Effector CD4-positive, alpha-beta T cell (primary cell): ENCODE measurements at places on chromosomes 3 and 15.

DNA sequence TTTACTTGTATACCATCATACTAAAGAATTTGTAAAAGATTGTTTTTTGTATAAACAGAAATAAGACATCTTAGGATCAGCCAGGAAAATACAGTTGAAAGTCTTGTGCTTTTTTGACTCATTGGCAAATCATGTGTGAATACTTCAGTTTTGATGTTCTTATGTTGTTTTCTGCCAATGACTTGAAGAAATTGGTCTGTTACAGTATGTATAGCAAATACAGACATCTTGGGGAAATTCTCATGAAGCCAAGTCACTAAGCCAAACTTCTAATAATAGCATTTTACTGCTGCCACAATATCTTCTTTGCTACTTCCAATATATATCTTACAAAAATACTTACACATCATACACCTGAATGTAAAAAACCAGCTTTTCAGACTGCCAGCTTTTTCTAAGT is 83.2 kb downstream of the DZIP3 start:
- DNase-seq: no peak

- no peak for DNase-seq
These were observed 7.7 kb upstream of the OSBPL11 start for GRCh38 chr3:125602752-125603649.

GRCh38 chr3:62051506-62051905 is 321.8 kb downstream of the FEZF2 start:
- DNase-seq: no peak

DNA sequence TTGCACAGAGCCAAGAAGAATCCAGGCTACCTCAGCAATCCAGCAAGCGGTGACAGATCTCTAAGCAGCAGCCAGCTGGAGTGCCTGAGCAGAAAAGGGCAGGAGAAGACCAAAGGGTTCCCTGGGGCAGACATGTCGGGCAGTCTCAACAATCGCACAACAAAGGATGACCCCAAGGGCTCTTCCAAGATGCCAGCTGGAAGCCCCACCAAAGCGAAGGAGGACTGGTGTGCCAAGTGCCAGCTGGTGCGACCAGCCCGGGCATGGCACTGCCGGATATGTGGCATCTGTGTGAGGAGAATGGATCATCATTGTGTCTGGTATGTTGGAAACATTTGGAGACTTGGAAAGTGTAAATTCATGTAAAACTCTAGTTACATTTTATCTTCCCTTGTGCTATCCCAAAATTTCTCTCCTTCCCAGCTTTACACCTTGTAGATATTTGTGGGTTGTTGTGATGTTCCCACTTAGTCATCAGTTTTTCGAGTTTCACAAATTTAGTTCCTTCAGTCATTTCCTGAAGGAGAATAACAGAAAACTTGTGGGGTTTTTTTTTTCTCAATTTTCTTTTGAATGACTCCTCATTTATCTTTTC is 6.4 kb downstream of the ZDHHC23 start:
- no peak for DNase-seq
